Activated CD4-positive, alpha-beta T cell treated with anti-CD3 and anti-CD28 coated beads for 1 hour (primary cell): ENCODE measurements at places on chromosomes 3 and 15.

- no peak for DNase-seq
These were observed 397.2 kb downstream of the OCA2 start for GRCh38 chr15:27701956-27702355.

- no peak for DNase-seq
These were observed 68.5 kb downstream of the C3orf70 start for GRCh38 chr3:185084402-185084801.

- no peak for DNase-seq
These were observed 268.0 kb upstream of the PROK2 start for GRCh38 chr3:72052841-72053409.

DNA sequence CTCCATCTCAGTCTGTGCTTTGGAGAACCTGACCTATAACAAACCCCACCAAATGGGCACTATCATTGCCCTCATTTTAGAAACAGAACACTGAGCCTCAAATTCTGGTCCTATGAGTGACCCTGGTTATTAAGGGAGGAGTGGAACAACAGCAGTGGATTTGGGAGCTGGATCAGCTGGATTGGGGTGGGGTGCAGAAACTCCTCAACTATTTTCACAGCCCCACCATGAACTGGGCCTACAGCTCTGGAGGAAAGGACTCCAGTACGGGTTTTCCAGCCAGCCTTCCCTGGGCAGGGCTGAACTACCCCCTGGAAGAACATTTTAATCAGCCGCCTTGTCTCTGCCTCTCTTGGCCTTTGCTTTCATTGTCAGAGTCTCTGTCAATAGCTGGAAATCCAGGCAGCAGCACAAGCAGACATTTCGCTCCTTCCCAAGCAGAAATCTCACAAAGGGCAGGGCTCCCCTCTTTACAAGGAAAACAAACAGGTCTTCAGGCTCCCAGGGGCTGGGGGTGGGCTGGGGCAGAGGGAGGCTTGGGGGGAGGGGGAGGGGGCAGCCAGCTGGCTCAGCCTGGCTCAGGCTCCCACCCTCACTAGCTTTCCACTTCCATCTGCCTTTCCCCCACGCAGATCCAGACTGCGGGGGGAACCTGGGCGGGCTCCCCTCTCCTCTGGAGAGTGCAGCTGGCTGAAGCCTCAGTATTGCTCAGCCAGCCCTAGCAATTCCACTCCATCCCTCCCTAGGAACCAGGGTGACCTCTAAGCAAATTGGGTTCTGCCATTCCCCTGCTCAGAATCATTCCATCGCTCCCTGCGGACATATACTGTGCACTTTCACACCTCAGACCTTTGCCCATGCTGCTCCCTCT is 13.7 kb upstream of the TLE3 start:
- DNase-seq: no peak

DNA sequence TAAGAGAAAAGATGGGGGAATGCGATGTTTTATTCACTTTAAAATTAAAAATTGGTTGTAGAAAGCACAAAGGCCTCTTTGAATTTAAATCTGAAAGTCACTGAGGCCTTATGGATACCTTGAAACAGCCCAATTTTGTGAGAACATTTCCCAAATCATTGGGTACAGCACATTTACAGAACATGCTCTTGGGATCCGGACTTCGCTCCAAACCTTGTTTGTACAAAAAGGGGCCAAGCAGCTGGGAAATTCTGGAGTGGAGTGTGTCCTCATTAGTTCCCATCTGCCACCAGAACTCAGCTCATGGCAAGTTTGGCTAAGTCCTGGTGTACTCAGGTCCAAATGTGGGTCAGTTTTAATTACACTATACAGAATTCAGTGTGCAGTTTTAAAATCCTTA is 254.2 kb downstream of the ZBTB20 start:
- no peak for DNase-seq

- DNase-seq: no peak
These were observed at the start of gene ANKDD1A for GRCh38 chr15:64911311-64912186. ANKDD1A (plus strand) TSS chr15:64911902; CDS start chr15:64911931, 29 bp downstream.
